ENCODE measurements at places on chromosomes 2 and 18.
A peak's percentile ranks its signal among the peaks of the same experiment; 100 is the strongest.

DNA sequence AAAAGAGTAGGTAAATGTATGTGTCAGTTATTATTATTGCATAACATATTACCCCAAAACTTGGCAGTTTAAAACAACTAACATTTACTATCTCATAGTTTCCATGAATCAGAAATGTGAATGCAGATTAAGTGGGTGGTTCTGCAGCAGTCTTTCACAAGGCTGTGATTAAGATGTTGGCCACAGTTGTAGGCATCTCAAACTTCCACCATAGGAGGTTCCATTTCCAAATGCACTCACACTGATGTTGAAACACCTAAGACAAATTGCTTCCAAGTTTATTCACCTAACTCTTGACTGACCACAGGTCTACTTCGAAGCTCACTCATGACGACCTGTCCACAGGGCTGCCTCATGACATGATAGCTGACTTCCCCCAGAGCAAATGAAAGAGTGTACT lies 360.8 kb downstream of the GRB14 start:
- DNase-seq: no peak

GRCh38 chr2:240458044-240458899 lies 22.8 kb downstream of the GPC1 start:
- no peak for DNase-seq

GRCh38 chr2:163778045-163778781 lies 42.4 kb upstream of the FIGN start:
- DNase-seq: no peak

- DNase-seq: peak; percentile 24
These were observed 246.1 kb downstream of the EXOC6B start for GRCh38 chr2:72579591-72580180.

DNA sequence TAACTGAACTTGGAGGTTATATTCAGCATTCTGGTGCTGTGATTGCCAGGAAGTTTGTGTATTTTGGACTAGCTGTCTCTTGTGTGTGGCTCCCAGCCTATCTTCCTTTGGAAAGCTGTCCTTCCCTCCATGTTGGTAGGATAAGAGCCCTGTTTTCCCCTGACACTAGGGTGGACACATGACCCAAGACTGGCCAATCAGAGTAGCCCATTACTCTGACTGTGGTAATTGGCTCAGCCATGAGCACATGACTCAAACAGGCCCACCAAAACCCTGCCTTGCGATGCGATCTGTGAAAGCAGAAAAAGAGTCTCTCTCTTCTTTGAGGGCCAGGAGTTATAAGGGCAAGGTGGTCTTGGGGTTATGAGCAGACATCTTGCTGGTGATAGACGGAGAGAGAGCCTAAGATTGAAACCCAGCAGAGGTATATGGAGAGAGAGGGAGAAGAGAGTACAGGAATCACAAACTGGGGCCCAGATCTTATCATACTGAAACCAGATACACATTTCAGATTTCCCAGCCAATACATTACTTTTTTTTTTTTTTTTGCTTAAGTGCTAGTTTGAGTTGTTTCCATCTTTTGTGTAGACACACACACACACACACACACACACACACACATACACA lies 45.3 kb upstream of the SERPINE2 start:
- DNase-seq: no peak

DNA sequence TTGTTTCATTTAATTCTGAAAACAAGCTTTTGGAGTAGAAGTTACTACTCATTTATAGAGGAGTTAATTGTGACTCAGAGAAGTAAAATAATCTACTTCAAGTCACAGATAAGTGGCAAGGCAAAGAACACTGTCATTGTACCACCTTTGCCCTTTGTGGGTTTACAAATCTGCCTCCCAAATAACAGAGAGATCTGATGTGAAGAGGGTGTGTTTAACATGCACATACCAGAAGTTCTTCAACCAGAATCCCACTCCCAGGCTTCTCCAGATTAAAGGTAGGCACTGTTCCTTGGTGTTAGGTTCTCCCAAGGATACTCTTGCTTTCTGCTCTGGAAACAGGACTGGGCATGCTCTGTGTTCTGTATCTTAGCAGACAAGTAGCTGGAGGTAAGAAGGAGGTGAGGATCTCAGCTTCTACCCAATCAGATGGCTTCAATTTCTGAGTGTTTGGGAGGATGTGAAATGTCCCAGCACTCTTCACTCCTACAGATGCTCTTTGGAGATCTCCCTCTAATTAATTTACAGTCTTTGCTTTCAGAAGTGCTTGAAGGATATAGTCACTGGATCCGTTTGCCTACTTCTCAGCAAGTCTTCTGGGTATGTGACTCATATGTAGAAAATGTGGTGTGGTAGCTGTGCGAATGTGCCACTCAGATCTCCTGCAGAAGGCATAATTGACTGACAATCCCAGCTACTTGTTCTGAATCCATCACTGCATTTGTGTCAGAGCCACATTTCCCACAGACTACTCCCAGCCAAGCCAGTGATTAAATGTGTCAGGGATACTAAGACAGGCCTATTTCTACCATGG lies 111.1 kb downstream of the KLHL14 start:
- no peak for DNase-seq

All from GM12865 (cell line).